ENCODE measurements at places on chromosomes 4 and X.

GRCh38 chrX:12814420-12814819 is 23.2 kb downstream of the PRPS2 start:
- no peak for DNase-seq

DNA sequence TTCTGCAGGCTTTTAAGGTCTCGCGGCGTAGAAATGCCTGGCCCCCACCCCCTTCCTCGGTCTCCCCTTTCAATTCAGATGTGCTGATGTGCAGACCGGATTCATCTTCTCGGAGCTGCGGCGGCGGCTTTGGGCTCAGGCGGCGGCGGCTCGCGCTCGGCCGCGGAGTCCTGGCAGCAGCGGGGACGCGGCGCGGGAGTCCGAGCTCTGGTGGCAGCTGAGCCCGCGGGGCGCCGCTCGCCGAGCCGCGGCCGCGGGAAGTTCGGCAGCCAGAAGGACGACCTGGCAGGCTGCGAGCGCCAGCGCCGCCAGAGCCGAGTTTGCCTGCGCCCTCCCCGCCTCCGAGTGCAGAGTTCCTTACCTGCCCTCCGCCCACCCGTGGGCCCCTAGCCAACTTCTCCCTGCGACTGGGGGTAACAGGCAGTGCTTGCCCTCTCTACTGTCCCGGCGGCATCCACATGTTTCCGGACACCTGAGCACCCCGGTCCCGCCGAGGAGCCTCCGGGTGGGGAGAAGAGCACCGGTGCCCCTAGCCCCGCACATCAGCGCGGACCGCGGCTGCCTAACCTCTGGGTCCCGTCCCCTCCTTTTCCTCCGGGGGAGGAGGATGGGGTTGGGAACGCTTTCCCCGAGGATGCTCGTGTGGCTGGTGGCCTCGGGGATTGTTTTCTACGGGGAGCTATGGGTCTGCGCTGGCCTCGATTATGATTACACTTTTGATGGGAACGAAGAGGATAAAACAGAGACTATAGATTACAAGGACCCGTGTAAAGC is 448 bp downstream of the TLL1 start:
- DNase-seq, result no peak

GRCh38 chrX:44935640-44936039 is 62.7 kb downstream of the KDM6A start:
- DNase-seq, result no peak

DNA sequence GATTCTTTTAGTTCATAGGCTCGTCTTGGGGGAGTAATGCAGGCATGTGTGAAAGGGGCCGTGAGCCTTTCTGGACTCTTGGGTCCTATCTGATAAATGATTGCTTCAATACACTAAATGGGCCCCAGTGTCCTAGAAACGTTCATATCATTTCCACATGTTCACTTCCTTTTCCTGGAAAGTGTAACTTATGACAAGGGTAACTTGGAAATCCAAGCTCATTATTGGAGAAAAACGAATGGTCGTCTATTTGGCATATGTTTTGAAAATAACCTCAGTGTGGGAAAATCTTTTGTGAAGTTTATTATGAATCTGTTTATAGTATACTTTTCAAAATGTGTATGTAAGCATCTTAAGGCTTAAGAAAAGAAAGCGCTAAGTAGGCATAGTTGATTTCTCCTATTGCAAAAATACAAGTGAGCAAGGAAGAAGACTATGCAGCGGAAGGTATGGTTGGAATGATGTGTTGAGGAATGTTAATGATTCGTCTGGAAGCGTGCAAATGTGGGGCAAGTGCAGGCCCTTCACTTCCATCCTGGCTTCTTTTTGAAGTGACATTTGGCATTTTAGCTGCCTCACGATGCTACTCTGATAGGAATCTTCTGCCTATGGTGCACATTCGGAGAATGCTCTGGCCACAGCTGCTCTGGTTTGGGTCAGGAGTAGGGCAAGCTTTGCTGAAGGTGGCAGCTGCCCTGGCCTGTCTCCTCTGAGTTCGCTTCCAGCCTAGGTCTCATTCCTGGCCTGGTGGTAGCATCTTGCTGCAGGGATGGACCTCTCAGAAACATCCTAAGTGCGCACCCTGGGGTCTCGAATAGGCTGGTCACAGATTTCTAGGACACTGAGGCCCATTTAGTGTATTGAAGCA is 49.5 kb upstream of the STOX2 start:
- DNase-seq, result no peak

GRCh38 chr4:26326791-26327190 is 6.0 kb downstream of the RBPJ start:
- no peak for DNase-seq

- DNase-seq, result no peak
Observed at GRCh38 chr4:36310793-36311192, 29.4 kb downstream of the DTHD1 start.

GRCh38 chr4:71711985-71712348 is 71.9 kb downstream of the GC start:
- no peak for DNase-seq

- no peak for DNase-seq
Observed at GRCh38 chrX:115232933-115233496, 881 bp downstream of the LRCH2 start.

DNA sequence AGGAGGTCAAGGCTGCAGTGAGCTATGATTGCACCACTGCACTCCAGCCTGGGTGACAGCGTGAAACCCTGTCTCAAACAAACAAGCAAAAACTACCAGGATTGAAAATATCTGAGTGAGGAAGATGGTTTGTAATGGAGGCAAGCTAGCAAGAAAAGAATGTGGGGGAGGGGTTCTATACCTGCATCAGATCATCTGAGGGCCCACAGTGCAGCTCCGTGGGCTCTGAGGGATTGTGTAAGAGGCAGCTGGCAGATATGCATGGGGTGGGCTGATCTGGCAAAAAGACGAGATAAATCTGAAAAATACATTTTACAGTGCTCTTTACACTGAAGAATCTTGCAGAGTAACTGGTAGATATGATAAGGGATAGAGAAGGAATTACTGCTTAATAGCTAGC is 28.9 kb upstream of the CHRNA9 start:
- no peak for DNase-seq

DNA sequence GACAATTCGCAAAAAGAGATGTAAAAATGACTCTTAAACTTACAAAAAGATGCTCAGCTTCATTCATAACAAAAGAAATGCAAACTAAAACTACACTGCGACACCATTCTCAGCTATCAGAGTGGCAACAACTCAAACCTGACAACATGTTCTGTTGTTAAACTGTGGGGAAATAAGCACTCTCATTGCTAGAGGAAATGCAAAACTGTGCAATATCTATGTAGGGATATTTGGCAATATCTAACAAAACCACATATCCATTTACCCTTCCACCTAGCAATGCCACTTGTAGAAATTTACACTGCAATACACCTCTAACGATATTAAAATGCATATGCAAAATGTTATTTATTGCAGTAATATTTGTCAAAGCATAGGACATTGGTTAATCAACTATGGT is 78.3 kb upstream of the EGFL6 start:
- no peak for DNase-seq

DNA sequence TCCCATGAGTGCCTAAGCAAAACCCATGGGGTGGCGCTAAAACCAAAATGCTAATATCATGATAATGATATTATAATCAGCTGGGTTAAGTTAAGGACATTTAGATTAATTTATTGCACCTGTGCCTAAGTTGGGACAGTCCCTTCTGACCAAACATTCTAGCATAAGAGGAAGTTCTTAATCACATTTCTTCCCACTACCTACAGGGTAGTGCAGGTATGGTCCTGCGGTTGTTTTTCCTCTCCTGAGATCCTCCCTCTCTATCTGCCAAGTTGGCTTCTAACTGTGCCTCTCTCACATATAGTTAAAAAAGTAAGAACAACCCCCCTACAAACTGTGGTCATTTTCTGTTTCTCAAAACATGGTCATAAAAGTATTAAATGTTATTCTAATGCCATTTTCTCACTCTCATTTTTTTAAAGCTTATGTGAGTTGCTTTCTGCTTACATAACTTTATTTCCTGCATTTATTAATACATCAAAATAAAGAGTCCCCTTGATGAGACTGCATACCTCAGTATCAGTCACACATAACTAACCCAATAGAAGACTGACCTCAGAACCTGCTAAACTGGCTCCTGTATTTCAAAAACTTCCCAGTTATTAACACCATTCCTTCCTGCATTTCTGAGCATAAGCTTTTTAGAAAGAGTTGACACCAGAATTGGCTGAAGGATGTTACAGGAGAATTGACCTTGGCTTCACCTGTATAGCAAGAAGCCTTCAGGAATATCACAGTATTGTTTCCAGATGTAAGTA is 1332.5 kb downstream of the FSTL5 start:
- no peak for DNase-seq

DNA sequence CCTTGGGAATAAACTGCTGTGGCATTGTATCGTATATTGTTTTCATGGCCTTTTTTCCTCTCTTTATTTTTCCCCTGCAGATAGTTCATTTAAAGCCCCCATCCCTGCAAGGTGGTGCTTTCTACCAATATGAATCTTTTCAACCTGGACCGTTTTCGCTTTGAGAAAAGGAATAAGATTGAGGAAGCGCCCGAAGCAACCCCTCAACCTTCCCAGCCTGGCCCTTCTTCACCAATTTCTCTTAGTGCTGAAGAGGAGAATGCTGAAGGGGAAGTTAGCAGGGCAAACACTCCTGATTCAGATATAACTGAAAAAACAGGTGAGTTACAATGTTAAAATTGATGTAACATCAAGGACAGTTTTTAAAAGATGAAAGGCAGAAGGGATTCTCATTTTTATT is 601 bp downstream of the SMARCAD1 start:
- no peak for DNase-seq

- no peak for DNase-seq
Observed at GRCh38 chr4:84024405-84024804, 474.7 kb downstream of the NKX6-1 start.

GRCh38 chrX:114162068-114162735 is 421.7 kb upstream of the HTR2C start:
- DNase-seq, result no peak

DNA sequence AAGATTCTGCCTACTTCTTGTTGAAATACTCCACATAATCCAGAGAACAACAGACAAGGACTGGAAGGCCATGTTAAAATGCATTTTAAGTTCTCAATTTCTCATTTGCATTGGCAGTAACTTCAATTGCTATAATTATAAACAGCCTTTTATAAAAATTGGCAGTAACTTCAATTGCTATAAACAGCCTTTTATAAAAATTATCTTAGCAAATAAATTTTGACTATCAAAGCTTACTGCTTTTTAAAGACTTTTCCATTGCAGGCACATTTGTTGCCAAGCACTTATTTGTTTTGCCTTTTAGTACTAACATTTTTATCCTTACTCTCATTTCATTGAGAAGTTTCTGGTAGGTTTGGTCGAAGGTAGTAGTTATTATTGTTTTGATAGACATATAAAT is 17.8 kb downstream of the SCFD2 start:
- no peak for DNase-seq

DNA sequence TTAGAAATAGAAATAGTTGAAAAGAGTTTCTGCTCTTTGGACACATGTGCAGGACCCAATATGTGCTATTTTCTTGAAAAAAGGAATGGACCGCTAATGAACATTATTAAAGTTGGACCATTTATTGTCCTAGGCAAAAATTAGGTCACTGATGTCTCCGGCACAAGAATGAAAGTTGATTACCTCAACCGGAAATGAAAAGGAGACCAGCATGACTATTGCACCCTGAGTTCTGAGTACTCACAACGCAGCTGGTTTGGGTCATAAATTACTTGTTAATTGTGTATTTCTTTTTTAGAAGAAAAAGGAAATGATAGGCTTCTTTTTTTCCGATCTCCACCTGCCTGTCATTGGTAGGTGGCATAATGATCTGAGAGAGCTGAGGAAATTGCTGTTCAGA is 232.7 kb downstream of the ARHGAP24 start:
- DNase-seq, result no peak

GRCh38 chr4:134216411-134216810 is 14.8 kb upstream of the PABPC4L start:
- DNase-seq, result no peak

- DNase-seq, result no peak
Observed at GRCh38 chr4:177239878-177240277, 69.8 kb upstream of the NEIL3 start.

- DNase-seq, result no peak
Observed at GRCh38 chrX:53048169-53049126, at the start of gene GPR173. GPR173 (plus strand) TSS chrX:53048789; CDS start chrX:53076622, 27,833 bp downstream.

DNA sequence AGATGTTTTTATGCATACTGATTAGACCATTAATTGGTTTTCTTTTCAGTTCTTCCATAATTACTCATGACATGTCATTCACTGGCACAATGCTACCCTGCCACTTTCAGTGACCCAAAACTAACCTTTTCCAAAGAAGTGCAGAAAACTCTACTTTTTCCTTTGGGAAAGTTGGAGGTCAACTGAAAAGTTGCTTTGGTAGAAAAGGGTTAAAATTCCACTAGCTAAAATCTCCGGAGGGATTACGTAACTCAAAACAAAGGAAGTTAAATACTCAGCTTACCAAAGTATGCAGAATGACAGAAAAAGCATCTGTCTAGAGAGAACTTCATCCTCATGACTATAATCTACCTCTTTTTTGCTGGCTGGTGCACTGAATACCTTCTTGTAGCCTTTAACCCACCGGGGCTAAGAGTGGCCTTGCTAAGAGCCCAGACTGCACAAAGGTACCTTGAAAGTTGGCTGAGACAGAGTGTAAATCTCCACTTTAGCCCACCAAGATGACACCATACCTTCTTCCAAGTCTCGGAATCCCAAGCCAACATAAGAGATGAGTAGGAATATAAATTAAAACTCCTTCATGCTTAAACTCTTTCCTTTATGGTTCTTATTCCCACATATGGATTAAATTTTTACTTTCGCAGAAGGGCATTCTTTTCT is 1099.5 kb upstream of the INTU start:
- no peak for DNase-seq

- DNase-seq, result no peak
Observed at GRCh38 chrX:143115466-143115865, 89.7 kb downstream of the SPANXN4 start.

GRCh38 chr4:151668689-151669402 is 92.0 kb downstream of the GATB start:
- no peak for DNase-seq

DNA sequence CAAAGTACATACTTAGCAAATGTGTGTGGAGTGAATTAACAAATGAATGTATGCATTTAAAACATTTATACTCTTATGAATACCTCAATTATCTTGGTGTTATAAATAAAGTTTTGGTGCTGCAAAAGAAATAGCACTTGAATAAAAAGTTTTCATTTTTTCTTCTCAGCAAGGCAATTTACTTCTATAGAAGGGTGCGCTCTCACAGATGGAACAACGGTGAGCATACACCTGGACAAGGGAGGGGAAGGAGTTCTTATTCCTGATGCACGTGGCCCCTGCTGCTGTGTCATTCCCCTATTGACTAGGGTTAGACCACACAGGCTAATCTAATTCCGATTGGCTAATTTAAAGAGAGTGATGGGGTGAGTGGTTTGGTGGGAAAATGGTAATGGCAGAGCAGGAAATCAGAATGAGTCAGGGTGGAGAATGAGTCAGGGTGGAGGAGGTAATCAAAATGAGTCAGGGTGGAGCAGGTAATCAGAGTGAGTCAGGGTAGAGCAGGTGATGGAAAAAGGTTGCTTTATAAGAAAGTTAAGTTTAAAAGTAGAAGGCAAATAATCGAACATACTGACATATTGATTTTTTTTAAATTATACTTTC is 28.2 kb upstream of the PGK1 start:
- no peak for DNase-seq

GRCh38 chr4:182133033-182133432 is 110.2 kb upstream of the TENM3 start:
- DNase-seq, result no peak
